Right kidney (tissue), 9 donors: ENCODE measurements at places on chromosomes 12 and 14.

DNA sequence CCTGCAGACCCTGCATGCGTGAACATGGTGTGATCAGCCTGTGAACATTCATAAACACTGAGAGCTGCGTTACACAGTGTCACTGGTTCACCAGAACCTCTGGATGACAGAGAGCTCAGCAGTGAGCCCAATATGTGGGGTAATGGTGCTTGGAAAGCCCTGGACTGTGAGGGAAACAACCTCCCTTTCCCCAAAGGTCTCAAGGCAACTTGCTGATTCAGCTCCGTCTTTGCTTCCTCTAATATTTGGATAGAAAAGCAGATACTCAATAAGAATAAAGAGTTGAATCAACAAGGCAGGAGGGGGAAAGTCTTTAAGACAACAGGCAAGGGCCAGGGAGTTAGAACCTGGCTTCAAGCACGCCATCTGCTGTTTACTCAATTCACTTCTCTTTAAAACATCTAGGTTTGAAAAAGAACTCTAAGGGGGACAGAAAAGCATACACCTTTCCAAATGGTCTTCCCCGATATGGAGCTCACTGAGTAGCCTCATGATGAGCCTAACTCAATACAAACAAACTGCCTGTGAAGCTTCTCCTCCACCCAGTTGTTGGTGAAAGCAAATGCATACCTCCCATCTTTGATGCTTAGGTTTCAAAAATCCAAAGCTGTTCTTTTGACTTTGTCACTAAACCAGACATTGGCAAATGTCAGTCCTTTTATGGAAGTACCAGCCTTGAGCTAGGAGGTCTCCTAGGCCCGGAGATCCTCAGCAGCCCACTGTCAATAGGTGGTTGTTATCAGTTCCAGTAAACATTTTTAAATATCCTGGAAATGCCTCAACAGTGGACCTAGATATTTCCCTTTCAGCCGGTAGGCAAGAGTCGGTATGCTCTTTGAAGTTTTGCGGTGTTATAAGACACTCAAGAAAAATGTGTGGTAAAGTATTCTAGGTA is 76.1 kb downstream of the SAMD4A start:
- DNase-seq = no peak

DNA sequence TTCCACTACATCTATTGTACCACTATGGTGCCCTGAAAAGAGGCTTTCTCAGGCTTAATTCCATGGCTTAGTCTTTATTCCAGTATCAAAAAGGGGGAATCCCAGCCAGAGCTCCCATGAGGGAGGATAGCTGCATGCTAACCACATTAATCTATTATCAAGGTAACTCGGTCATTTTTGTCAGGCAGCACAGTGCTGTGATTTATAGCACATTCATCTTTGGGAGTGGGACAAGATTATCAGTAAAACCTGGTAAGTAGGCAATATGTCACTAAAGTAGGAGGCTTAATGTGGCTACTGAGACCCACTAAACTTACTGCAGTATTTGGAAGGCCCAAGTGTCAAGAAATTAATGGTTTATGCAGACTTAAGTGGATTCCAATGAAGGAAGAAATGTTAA is 58.9 kb downstream of the DAD1 start:
- DNase-seq = no peak

- DNase-seq = no peak
Measured at GRCh38 chr14:36955376-36955775, 217.0 kb downstream of the SLC25A21 start.

GRCh38 chr12:56029166-56029519 is 8.3 kb downstream of the IKZF4 start:
- no peak for DNase-seq

DNA sequence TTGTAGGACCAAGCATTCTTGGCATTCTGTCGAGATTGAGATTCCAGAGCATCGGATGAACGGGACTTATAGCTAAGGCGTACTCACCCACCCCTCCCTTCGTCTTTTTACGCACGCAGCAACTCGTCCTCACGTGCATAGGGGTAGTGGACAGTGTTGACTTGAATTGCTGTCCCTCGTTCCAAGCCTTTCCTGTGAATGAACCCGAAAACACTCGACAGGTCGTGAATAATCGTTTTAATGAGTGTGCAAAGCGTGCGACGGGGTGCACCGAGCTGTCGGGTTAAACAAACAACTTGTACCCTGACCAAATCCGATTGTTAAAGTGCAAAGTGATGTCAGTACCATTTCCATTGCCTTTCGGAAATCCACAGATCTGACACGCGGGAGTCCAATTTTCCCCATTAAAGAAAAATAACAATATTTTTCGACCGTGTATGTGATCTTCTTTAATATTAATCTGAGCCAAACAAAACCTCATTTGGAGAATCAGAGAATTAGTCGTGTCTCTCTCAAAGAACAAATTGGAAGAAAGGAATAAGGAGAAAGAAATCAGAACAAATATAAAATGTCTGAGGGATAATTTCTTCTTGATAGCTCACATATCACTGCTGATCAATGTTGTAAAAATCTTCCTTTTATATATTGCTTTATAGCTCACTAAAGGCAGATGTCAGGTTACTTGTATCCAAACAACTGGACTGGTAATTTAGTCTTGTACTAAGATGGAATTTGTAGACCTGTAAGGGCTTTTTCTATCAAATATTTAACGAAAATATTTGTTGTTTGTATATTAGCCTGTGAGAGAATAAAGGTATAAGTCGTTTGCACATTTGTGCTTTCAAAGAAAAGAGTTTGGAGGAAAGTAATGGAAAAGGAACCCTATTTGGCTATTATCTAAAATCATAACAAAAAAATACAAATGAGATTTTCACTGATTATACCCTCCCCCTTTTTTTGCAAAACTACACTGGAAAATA is 11.8 kb downstream of the FOXG1 start:
- peak; percentile 55 for DNase-seq

DNA sequence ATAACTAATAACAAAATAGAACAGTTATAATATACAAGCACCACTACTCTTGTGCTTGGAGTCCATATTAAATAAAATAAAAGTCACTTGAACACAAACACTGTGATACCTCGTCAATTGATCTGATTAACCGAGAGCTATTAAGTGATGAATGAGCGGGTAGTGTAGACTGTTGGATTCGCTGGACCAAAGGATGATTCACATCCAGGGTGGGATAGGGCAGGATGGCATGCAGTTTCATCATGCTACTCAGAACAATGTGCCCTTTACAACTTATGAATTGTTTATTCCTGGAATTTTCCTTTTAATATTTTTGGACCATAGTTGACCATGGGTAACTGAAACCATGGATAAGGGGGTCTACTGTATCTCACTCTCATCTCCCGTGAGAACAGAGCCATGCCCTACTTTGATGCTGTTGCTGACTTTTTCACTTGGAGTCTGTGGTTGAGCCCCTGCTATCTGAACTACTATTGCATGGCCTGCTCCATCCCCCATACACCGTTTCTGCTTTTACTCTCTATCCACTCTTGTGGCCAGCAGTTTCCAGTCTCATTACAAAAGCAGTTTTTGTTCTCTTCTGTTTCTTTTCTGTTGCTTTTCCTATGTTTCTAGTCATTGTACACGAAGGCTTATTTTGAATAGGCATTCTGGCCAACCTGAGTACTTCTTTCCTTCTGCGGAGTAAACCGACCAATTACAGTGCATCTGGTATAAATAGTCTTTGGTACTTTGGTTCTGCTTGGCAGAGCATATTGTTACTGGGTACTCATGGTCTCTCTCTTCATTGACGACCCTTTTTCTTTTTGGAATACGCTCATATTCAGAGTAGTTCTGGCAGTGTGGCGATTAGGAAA is 12.2 kb downstream of the TMTC2 start:
- no peak for DNase-seq

GRCh38 chr12:1915082-1915968 is 3.1 kb downstream of the CACNA2D4 start:
- no peak for DNase-seq
